CD4-positive, alpha-beta T cell treated with Interferon alpha-2 for 1 hour (primary cell): ENCODE measurements at places on chromosomes 3 and 15.

DNA sequence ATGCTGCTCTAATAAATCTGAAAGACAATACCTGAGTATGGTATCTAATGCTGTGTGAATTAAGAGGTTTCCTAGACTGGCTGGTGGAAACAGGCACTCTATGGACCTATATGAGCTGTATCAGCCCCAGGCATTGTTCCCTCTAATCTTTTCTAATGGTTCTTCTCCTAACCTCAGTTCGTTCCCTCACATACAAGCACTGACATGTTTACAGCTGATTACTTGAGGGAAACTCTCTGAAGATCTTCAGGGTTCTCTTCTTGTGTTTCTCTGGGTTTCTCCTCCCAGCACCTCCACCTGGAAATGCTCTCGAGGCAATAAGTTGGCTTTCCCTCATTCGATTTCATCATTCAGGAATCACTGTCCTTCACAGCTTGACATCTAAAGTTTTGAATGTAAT, 52.9 kb downstream of the KLF15 start:
- DNase-seq, result no peak

GRCh38 chr15:22810033-22810852, 23.8 kb downstream of the NIPA1 start:
- no peak for DNase-seq

GRCh38 chr3:156654834-156655233, 19.6 kb upstream of the TIPARP start:
- no peak for DNase-seq

DNA sequence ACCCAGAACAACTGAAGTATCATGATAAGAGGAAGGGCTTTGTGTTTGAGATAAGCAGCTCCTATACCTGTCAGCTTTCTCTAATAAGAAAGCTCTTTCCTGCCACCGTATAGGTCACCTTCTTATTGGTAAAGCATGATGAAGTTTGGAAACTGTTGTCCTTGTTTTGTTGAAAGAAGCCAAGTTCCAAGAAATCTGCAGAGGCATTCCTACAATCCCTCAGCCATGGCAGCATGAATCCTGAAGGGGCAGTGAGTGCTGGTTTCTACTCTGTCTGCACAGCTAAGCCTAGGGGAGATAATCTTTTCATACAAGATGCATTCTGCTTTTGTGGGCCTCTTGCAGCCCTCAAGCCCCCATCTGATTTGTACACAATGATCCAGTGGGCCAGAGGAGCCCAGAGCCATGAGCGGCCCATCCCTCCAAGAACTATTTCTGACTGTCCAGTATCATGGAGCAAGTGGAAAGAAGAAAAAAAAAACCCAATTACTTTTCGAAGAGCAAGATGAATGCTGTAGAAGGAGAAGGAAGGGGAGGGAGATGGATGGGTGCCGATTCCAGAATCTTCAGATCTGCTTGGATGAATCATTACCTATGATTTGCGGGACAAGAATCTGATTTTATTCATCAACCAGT, 1.9 kb upstream of the THBS1 start:
- DNase-seq, result no peak

GRCh38 chr3:127105587-127105986, 87.3 kb upstream of the PRR23E start:
- DNase-seq, result no peak

GRCh38 chr3:13715167-13715954, 164.5 kb downstream of the WNT7A start:
- DNase-seq, result no peak
